ENCODE measurements at places on chromosomes 6 and 20. TPM values are rescaled to one million over a fixed set of nuclear protein-coding genes. Genes with fewer than 3 reads are reported as not detected.

The ETV7 gene
- total RNA-seq = not detected

The WFDC12 gene
- total RNA-seq = not detected

The PRDM13 gene
- not detected for total RNA-seq

The VGLL2 gene
- not detected for total RNA-seq

The TRIM39 gene
- total RNA-seq = 16.3 TPM

The BAG2 gene
- total RNA-seq = 14.1 TPM
